Glutamatergic neuron (in vitro differentiated cells): ENCODE measurements at places on chromosomes 11 and 22. TPM values are rescaled to one million over a fixed set of nuclear protein-coding genes. Genes with fewer than 3 reads are reported as not detected.

GRCh38 chr11:47051217-47051616, 114.7 kb downstream of the CSTPP1 start:
- no peak overlapping the region for H3K4me3 ChIP-seq
- DNase-seq, result no peak
- no peak overlapping the region for H3K27ac ChIP-seq
- peaks cover 3% of the 10 kb centered on the region for H3K27me3 ChIP-seq
- H3K36me3 ChIP-seq, result peaks cover 5% of the 10 kb centered on the region
- H3K4me1 ChIP-seq, result no peaks in the 10 kb centered on the region

DNA sequence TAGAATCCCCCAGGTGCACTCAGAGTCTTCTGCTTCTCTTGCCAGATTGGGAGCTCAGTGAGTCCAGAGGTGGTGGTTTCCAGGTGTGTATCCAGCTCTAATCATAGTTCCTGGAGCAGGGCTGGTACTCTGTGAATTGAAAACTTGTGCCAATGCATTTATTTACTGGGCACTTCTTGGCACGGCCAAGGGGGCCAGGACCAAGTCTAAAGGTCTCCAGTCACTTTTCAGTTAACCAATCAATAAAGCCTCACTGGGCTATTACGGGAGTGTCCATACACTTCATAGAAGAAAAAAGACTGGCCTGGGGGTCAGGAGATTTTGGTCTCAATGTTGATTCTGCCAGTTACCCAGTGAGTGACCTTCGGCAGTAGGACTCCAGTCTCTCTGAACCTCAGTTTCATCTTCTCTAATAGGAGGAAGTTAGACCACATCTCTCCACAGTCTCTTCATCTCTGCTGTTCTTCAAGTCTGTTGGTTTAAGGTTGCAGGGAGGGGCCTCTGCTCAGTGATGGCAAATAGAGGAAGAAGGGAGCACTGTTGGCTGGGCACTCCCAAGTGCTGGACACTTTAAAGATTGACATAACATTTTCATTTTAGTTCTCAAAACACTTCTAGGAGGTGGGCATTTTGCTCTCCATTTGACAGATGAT, 188.5 kb upstream of the E2F8 start:
- H3K4me3 ChIP-seq, result no peak overlapping the region
- H3K27ac ChIP-seq, result no peak overlapping the region
- H3K4me1 ChIP-seq, result peaks cover 53% of the 10 kb centered on the region
- peaks cover 11% of the 10 kb centered on the region for H3K27me3 ChIP-seq
- no peaks in the 10 kb centered on the region for H3K36me3 ChIP-seq

GRCh38 chr11:74575999-74576398, 16.4 kb upstream of the POLD3 start:
- H3K4me1 ChIP-seq, result peaks cover 9% of the 10 kb centered on the region
- DNase-seq, result no peak
- H3K27ac ChIP-seq, result no peak overlapping the region
- no peaks in the 10 kb centered on the region for H3K36me3 ChIP-seq

DNA sequence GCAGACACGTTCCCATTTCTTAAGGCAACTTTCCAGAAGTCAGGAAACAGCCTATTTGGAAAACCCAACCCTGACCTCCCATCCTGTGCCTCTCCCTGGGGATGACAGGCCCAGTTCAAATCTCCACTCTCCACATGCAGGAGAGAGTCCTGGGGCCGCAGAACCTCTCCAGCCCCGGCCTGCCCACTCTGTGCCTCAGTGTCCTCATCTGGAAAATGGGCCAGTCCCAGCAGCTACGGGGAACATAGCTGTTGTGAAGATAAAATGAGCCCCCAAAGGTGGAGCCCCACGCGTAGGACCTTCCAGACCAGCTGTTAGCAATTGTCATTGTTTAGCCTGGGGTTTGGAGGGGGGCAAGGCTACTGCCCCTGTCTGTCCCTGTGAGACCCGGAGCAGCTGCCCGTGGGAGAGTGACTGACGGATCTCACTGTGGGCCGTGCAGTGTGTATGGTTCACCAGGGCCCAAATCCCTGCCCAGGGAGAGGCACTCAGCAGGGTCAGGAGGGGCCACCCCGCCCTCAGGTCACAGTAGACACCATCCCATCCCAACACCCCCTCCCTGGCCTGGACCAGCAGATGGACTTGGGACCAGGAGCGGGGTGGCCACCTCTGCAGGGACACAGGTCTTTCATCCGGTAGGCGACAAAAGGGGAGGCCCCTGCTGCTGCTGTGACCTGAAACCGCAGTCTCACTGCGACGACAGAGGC, 145.9 kb downstream of the CTTN start:
- H3K27me3 ChIP-seq, result peaks cover 7% of the 10 kb centered on the region
- DNase-seq, result no peak
- H3K4me3 ChIP-seq, result no peak overlapping the region

DNA sequence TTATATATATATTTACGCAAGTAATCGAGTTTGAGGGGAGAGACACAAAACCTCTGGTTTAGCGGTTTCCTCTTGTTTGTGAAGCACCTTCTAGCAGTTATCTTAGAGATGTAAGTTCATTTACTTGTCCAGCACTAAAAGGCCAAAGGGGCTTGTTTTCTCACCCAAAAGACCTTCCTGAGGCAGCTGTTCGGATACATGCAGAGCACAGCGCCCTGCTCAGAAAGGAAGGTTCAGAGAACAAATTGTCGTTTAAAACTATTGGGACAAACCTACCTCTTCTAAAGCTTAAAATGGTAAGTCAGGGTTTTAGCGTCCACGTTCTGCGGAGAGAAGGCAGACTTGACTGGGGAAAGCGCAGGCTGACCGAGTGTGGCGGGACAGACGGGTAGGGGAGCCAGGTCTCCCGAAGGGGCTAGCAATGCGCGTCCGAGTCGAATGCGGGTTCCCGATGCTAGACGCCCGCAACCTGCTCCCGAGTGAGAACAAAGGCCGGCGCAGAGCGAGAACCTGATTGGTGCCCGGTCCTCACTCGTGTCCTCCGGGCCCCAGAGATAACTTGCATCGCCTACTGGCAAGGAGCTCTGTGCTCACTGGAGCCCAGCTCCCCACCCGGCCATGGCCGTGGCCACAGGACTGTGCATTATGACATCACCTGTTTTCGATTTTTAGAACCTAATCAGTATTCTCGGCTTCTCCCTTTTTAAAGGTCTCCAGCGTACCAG, 1.0 kb upstream of the SESN3 start:
- H3K4me1 ChIP-seq, result peaks cover 30% of the 10 kb centered on the region
- H3K4me3 ChIP-seq, result no peak overlapping the region
- H3K36me3 ChIP-seq, result no peaks in the 10 kb centered on the region
- peak; percentile 87 for DNase-seq
- peaks cover 2% of the 10 kb centered on the region for H3K27me3 ChIP-seq
- H3K27ac ChIP-seq, result no peak overlapping the region

GRCh38 chr22:39773976-39774539, 119.5 kb downstream of the ENTHD1 start:
- H3K36me3 ChIP-seq, result no peaks in the 10 kb centered on the region
- H3K4me3 ChIP-seq, result no peak overlapping the region
- no peaks in the 10 kb centered on the region for H3K4me1 ChIP-seq
- no peak for DNase-seq
- H3K27ac ChIP-seq, result no peak overlapping the region

DNA sequence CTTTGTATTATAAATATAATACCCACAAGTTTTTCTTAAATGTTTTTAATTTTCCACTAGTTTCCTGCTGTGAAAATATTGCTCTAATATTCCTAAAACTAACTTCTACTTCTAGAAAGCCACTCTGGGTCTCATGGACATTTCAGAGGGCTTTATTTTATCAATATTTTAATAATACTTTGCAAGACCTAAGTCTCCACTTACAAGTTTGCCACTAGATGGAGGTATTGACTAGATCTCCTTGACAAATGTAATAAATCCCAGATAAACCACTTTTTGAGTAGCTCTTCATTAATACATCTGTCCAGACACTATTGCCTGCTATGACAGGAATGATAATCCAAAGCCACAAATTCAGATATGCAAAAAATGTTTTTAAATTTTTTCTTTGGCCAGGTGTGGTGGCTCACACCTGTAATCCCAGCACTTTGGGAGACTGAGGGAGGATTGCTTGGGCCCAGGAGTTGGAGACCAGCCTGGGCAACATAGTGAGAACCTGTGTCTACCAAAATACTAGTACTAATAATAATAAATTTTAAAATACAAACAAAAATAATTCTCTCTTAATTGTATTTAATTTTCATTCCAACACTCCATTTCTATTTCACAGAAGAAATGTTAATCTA, 3.5 kb upstream of the ACAT1 start:
- H3K4me1 ChIP-seq, result peaks cover 5% of the 10 kb centered on the region
- DNase-seq, result no peak

GRCh38 chr11:32003335-32003734, 87.5 kb upstream of the RCN1 start:
- peak; percentile 31 for DNase-seq
- H3K27ac ChIP-seq, result no peak overlapping the region
- no peak overlapping the region for H3K4me3 ChIP-seq

GRCh38 chr11:14029971-14030920, 67.7 kb downstream of the SPON1 start:
- peaks cover 3% of the 10 kb centered on the region for H3K4me1 ChIP-seq
- no peaks in the 10 kb centered on the region for H3K36me3 ChIP-seq
- peaks cover 3% of the 10 kb centered on the region for H3K27me3 ChIP-seq
- no peak for DNase-seq
- no peak overlapping the region for H3K27ac ChIP-seq

DNA sequence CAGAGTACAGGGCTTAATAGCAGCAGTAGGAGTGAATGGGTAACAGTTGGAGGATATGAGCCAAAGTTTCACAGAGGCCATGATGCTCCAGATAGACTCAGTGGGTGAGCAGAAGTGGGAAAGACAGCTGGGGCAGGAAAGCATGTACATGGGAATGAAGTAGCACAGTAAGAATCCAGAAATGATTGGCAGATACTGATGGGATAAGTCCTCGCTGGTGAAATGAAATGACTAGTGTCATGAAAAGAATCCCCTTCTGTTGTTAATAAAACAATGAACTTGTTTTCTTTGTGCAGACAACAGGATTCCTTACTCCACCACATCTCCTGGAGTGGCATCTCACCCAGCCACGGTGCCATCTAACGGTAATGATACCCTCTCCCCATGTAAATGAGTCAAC, 17.4 kb upstream of the PANX1 start:
- peak overlapping the region; percentile 28 for H3K4me3 ChIP-seq
- no peak for DNase-seq
- H3K27ac ChIP-seq, result peak overlapping the region; percentile 45
- peaks cover 8% of the 10 kb centered on the region for H3K36me3 ChIP-seq
- peaks cover 3% of the 10 kb centered on the region for H3K27me3 ChIP-seq
- H3K4me1 ChIP-seq, result peaks cover 17% of the 10 kb centered on the region

GRCh38 chr11:95562196-95562921, 227.2 kb downstream of the FAM76B start:
- no peak overlapping the region for H3K27ac ChIP-seq
- H3K27me3 ChIP-seq, result no peaks in the 10 kb centered on the region
- DNase-seq, result no peak
- H3K4me3 ChIP-seq, result no peak overlapping the region
- no peaks in the 10 kb centered on the region for H3K36me3 ChIP-seq

- no peak overlapping the region for H3K27ac ChIP-seq
- peaks cover 5% of the 10 kb centered on the region for H3K4me1 ChIP-seq
- no peaks in the 10 kb centered on the region for H3K36me3 ChIP-seq
- H3K27me3 ChIP-seq, result peaks cover 5% of the 10 kb centered on the region
These were observed 31.0 kb downstream of the TPCN2 start for GRCh38 chr11:69079661-69080256.

GRCh38 chr11:108958368-108959104, 293.7 kb downstream of the DDX10 start:
- no peak overlapping the region for H3K4me3 ChIP-seq
- no peaks in the 10 kb centered on the region for H3K27me3 ChIP-seq
- no peak for DNase-seq
- H3K4me1 ChIP-seq, result no peaks in the 10 kb centered on the region

DNA sequence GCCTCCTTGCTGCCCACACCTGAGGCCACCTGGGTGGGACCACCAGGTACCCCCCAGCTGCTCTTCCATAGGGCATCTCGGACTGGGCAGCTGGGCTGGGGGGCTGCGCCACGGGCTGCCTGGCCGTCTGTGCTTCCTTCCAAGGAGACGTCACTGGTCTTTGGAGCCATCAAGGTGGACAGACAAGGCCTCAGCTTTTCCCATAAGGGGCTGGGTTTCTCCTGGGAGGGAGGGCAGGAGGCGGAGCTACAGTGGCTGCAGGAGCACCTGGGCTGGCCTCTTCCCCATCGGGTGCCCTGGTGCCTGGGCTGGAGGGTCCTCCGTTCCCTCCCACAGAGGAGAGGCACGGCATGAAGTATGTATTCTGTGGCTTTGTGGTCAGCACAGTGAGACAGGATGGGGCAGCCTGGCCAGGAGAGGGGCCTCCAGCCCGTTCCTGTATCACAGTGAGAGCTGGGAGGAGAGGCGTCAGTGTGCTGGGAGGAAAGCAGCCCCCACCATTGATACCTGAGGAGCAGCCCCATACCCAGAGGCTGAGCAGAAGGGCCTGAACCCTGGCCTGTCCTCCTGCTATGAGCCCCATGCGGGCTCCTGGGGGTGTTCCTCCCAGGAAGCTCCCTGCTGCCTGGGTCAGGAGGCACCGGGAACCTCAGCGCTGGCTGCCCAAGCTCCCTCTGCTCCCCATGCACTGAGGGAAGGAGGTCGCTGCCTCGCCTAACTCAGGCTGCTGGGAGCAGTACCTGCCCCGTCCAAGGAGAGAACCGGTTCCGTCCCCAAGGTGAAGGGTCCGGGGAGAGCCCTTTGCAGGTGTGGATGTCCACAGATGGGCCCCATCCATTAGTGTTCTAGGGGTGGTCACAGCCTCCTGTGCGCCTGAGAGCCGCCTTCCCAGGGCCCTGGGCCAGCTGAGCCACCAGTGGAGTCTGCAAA, 1075.0 kb downstream of the BRD1 start:
- H3K36me3 ChIP-seq, result peaks cover 17% of the 10 kb centered on the region
- no peaks in the 10 kb centered on the region for H3K4me1 ChIP-seq
- H3K4me3 ChIP-seq, result no peak overlapping the region
- H3K27me3 ChIP-seq, result peaks cover 12% of the 10 kb centered on the region

- H3K4me3 ChIP-seq, result no peak overlapping the region
- H3K36me3 ChIP-seq, result no peaks in the 10 kb centered on the region
- peaks cover 4% of the 10 kb centered on the region for H3K4me1 ChIP-seq
- no peak overlapping the region for H3K27ac ChIP-seq
These were observed 2.8 kb upstream of the ANO9 start for GRCh38 chr11:444396-445144.

- no peak overlapping the region for H3K4me3 ChIP-seq
- H3K4me1 ChIP-seq, result peaks cover 3% of the 10 kb centered on the region
- DNase-seq, result no peak
- peaks cover 8% of the 10 kb centered on the region for H3K27me3 ChIP-seq
- no peak overlapping the region for H3K27ac ChIP-seq
These were observed 348.5 kb downstream of the TBC1D22A start for GRCh38 chr22:47110817-47111443.

Gene TMEM109
- total RNA-seq, result 4.0 TPM

Gene CNIH2
- 61.3 TPM for total RNA-seq

Gene SEPTIN3
- 216 TPM for total RNA-seq

Gene OLFML1
- total RNA-seq, result not detected

Gene PTPRCAP
- total RNA-seq, result 2.1 TPM

Gene SPON1
- total RNA-seq, result 0.81 TPM
